ENCODE measurements at places on chromosomes 13 and 19.

- no peak for DNase-seq
Measured at GRCh38 chr13:73215823-73216222, 157.0 kb downstream of the KLF5 start.

DNA sequence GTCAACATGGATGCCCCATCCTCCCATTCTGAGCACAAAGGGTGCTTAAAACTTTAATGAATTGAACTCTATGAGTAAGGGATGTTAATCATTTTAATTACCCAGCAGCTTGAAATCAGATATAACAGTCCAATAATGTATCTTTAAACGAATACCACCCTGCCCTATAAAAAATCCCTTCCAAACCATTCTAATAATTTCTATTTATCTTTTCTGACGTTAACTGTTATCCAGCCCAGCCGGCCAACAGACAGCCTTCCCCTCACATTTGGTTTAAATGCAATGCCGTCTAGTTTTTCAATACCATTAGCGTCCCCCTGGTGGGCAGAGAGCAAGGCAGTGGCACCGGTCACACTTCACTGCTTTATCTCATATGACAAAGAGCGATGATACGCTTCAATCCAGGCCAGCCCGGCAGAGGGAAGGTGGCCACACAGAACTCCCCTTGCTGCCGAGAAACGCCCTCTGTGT is 402.2 kb upstream of the ZNF507 start:
- no peak for DNase-seq

GRCh38 chr13:98875146-98875729 is 102.6 kb downstream of the DOCK9 start:
- DNase-seq: no peak

GRCh38 chr13:39433651-39434050 is 169.3 kb downstream of the LHFPL6 start:
- no peak for DNase-seq

GRCh38 chr13:19050901-19051300 is 130.7 kb downstream of the TUBA3C start:
- no peak for DNase-seq

- DNase-seq: peak; percentile 45
Measured at GRCh38 chr19:41753159-41753558, 2.2 kb upstream of the CEACAM6 start.

- DNase-seq: no peak
Measured at GRCh38 chr19:41376998-41377365, 649 bp downstream of the TMEM91 start.

- no peak for DNase-seq
Measured at GRCh38 chr19:4910594-4911281, 1.4 kb downstream of the UHRF1 start.
